Stimulated activated CD4-positive, alpha-beta T cell treated with anti-CD3 and anti-CD28 coated beads, Interleukin-1b, Interleukin-23, amount 100 ng/mL, for 1 hour (primary cell): ENCODE measurements at places on chromosomes 3 and 15.

DNA sequence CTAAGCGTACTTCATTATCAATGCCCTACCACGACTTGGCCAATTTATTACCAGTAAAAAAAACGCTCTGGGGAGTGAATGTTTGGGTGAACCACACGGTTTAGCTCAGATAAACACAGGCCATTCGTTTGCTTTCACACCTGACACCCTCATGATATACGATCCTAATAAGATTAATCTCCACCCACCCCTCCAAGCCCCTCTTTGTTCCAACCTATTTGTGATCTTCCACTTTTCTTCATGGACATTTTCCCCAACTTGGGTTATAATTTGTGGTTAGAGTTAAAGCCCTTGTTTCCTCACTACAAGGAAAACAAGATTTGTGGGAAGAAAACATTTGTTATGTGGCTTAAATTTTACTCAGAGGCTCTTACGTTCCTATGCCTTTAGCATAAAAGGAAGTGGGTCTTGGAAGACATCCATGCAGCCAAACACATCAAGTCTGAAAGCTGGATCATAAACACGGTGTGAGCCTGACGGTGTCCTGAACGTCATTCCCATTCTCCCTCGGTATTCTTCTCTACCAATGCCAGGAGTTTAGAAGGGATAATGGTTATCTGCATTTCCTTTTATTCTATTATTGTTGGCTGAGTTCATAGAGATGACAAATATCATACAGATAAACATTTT is 518.9 kb downstream of the NR2F2 start:
- DNase-seq: no peak

GRCh38 chr3:157752956-157753786 is 250.0 kb upstream of the VEPH1 start:
- DNase-seq: no peak

DNA sequence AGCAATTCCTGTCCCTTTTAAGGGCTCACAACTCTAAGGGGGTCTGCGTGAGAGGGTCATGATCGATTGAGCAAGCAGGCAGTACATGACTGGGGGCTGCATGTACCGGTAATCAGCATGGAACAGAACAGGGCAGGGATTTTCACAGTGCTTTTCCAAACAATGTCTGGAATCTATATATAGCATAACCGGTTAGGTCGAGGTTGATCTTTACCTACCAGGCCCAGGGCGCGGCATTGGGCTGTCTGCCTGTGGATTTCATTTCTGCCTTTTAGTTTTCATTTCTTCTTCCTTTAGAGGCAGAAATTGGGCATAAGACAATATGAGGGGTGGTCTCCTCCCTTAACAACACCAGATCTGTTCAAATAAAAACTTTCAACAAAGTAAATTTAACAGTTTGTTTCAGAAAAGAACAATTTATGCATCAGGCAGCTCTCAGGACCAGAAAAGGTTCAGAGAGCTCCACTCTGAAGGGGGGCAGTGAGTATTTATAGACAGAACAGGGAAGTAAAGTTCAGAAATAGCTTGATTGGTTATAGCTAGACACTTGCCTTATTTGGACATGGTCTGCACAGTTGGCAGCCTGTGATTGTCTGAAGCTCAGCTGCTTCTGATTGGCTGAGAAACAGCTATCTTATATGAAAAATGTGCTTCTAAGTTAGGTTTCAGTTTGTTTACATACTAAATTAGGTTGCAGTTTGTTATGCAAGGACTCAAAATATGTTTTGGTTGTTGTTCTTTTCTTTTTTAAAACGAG is 17.2 kb upstream of the B4GALT4 start:
- no peak for DNase-seq

- DNase-seq: no peak
Measured at GRCh38 chr3:113263020-113263419, 51.7 kb downstream of the BOC start.

DNA sequence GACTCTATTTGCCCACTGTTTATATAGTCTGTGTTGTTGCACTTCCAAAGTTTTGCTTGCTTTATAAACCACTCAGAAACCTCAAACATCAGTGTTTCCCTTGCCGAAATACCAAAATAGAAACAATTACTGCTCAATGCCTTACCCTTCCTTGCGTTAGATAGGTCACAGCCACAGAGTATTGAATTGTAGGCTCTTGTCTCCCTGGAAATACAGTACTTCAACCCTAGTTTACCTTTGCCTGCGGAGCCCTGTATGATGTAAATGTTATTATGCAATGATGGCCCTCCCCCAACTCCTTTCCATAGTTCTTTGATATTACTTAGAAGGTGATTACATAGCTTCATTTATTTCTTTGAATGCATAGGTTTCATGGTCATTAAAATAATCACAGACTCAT is 44.2 kb downstream of the SOX2 start:
- no peak for DNase-seq

- no peak for DNase-seq
Measured at GRCh38 chr3:111684640-111685039, 89.5 kb upstream of the ZBED2 start.

DNA sequence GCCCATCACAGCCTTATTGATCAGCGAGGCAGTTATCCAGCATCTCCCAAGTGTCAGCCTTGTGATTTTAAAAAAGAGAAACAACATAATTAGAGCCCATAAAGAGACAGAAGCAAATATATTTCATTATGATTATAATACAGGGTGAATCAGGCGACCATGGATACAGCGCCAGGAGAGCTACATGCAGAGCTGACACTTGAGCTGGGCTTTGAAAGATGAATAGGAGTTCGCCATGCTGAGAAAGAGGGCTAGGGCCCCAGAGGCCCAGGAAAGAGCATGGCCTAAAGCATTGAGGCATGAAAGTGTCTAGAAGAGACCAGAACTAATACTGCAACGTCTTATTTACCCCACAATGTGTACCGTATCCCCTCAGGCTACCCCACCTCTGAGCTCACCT is 4.2 kb upstream of the CORO2B start:
- DNase-seq: no peak

DNA sequence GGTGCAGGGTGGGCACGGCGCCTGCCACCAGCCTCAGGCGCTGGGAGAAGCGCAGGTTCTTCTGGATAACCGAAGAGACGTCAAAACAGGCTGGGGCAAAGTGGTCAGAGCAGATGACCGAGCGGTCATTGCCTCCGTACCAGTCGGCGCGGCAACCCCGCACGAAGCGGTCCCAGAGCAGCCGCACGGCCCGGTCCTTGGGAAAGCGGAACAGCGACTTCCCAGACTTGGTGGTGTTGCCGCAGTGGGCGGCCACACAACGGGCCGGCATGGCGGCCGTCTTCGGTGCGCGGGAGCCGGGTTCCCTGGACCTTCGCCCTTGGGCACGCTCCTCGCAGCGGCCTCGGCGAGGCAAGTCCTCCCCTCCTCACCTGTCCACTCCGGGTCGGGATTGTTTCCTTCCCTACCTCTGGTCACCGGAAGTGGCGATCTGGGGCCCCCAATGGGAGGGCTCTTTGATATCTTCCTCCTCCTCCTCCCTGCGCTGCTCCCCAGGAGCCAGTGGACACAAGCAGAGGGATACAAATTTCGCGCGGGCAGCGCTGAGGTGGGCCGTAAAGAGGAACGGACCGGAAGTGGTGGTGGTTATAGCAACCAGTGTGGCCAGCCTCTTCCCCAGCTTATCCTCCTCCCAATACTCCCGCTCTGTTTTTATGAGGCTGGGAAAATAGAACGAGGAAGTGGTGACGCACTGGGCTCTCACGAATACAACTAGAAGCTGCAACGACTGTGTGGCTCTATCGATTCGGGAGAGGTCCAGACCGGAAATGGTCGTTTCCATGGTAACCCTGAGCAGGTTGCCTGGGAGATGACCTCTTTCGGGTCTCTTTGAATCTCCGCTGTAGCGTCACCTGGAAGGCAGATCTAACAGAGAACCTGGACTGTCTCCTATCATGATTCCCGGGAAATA is at the start of the genes LRRC49 and THAP10:
TSS of gene LRRC49 (plus strand) at position 825 of the 910 bp plus-strand sequence. CDS start at position 894, 69 bp downstream.
TSS of gene THAP10 (minus strand) at position 432 of the 910 bp plus-strand sequence. CDS start at position 271, 161 bp downstream.
- DNase-seq: no peak

DNA sequence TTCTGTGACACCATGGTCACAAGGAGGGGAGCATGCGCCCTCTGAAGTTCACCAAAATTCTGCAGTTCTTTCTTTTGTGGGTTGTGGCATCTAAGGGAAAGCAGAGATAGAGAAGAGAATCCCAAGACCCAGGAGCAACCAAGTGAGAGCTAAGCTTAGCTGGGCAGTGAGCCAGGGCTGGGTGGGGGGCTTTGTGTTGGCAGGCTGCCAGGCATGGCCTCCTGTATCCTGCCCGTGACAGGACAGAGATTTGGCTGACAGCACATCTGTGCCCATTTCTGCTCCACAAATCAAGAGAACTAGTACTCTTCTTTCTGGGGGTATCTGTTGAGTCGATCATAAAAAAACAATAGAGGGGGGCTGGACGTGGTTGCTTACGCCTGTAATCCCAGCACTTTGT is 66.2 kb downstream of the NMNAT3 start:
- no peak for DNase-seq

DNA sequence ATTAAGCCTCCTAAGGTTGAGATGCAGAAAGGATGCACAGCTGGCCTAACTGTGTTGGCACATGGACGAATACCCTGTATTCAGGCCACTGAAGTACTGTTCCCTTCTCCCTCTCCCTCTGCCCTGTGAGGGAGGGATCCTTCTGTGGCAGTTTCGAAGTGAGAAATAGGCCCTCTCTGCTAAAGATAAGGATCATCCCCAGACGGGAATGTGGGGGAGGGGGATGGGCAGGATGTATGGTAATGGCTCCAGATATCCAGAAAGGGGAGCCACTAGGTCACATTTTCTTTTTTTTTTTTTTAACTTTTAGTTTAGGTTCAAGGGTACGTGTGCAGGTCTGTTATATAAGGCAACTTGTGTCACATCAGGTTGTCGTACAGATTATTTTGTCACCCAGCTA is 463.1 kb downstream of the TBL1XR1 start:
- no peak for DNase-seq

DNA sequence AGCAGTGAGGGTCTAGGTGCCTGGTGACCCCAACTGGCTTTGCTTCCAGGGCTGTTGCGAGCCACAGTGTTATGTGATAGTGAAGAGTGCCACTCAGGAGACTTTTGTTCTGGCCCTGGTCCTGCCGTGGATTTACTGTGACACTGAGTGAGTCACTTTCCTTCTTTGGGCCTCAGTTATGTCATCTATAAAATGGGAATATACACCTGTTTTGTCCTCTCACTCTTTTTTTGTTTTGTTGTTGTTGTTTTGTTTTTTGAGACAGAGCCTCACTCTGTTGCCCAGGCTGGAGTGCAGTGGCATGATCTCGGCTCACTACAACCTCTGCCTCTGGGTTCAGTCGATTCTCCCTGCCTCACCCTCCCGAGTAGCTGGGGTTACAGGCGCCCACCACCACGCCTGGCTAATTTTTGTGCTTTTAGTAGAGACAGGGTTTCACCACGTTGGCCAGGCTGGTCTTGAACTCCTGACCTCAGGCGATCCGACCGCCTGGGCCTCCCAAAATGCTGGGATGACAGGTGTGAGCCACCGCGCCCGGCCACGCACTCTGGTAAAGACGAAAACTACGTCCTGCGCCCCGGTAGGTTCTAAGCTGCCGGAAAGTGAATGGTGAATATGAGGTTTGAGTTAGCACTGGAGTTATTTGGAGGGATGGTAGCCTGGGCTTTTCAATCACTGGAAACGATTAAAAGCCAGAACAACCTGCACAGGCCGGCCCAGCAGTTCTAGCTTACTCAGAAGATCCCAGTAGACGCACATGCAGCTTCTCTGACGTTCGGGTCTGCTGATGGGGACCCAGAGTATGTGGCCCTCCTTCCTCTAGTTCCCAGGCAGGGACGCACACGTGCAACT is 46.6 kb downstream of the BDH1 start:
- no peak for DNase-seq

DNA sequence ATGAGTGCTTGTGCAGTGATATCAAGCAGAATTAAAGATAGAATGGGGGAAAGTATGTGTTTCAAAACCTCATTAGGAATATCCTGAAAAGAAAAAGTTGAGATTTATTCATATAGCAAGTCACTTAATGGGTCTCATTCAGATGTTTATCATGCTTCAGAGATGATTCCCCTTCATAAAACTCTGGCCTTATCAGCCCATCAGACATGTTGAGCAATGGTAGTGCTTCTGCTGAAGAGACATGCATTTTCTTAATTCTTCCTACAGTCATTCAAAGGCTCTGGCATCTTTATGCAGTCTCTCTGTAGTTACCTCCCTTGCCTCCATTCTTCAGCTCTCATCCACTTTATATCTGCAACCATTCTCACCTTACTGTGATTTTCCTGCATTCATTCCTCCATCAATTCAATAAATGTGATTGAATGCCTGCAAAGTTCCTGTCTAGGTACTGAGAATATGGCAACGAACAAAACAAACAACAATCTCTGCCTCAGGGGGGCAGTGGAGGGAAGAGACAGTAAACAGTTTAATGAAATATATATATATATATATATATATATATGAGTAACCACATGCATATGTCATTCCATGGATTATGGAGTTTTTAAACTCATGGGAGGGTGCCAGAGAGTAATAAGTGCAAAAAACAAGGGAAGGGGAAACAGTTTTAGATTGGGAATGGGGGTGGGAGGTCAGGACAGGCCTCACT is 138.5 kb downstream of the NECTIN3 start:
- DNase-seq: no peak

DNA sequence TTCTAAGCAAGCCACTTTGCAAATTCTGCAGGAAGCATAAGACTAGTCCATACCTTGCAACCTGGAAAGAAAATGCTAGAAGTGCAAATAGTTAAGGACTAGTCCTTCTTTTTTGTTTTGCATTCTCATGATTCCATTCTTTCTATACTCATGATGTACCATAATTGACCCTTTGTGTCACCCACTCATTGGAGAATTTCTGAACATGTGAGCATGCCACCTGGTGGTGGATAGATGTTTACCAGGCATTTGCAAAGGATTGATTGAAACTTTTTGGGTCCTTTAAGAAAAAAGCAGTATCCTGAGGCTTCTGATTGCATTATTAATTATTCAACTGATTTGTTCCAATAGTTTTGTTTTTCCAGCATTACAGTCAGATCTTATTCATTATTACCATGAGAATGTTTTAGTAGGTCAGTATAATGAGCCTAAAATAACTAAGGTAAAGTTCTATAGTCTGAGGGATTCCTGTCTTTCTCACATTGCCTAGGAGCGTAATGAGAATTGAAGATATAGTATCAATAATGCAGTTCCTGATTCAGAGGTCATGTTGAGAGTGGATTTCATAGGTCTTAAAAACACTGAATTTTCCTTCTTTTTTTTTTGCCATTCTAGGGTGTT is 20.2 kb upstream of the DIPK2A start:
- no peak for DNase-seq

DNA sequence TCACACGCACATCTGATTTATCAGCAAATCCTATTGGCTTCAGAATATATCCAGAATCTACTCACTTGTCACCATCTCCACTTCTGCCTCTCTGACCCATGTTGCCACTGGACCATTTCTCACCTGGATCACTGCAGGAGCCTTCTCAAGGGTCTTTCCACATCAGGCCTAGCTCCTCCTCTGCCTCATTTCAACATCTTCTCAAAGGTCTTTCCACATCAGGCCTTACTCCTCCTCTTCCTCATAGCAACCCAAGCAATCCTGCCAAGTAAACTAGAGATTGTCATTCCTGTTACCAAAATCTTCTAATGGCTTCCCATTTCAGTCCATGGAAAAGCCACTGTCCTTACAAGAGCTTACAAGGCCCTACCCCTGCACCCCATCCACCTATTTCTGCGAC is 18.0 kb upstream of the DUT start:
- DNase-seq: no peak

GRCh38 chr3:50264383-50264963 is 4.5 kb upstream of the SEMA3B start:
- no peak for DNase-seq

GRCh38 chr15:22980189-22981050 is at the start of gene CYFIP1:
CYFIP1 (minus strand) TSS chr15:22980368; CDS start chr15:22947285, 33,083 bp downstream.
- no peak for DNase-seq

GRCh38 chr3:173750095-173750494 is 352.6 kb downstream of the NLGN1 start:
- no peak for DNase-seq
